ENCODE measurements at places on chromosomes 3 and 15.

GRCh38 chr15:98040146-98040545 lies 79.6 kb downstream of the ARRDC4 start:
- DNase-seq, result no peak

DNA sequence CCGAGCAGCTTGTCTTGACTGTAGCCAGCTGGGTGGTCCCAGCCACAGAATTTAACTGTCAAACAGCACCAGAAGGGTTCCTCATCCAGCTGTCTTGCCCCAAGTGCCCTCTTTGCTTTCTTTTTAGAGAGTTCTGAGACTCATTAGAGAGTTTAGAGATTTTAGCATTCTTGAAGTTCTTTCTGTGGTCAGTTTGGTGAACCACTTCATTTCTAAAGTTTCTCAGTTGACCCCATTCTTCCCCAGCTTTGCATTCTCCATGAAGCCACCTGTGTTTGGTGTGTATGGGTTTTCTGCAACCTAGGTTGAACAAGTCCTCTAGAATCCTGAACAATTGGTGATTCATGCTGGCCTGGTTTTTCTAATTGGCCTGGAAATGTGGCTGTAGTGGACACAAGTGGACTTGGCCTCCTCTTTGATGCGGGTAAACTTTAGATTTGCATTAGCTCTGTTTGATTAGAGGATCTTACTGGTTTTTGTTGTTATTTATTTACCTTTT lies 33.7 kb downstream of the FLNB start:
- no peak for DNase-seq

DNA sequence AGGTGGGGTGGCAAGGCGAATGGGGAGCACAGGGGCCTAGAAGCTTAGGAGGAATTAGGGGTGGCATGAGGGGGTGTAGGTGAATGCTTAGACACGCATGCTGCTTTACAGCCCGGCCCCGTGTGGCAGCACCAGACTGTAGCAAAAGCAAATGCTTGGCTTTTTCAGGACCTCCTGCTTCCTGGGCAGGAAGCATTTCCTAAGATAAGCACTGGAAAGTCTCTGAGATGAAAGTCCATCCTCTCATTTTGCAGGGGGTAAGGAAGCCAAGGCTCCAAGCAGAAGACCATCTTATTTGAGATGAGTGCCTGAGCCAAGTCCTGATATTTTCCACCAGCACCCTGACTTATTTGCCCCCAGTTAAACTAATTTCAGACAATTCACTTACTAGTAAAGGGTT lies 12.9 kb downstream of the SSUH2 start:
- DNase-seq, result no peak

- no peak for DNase-seq
Measured at GRCh38 chr15:66188464-66188863, 65.1 kb downstream of the MEGF11 start.

- no peak for DNase-seq
Measured at GRCh38 chr3:119624002-119624720, 26.5 kb downstream of the PLA1A start.

GRCh38 chr15:101362359-101362758 lies 67.3 kb upstream of the SNRPA1 start:
- DNase-seq, result no peak

DNA sequence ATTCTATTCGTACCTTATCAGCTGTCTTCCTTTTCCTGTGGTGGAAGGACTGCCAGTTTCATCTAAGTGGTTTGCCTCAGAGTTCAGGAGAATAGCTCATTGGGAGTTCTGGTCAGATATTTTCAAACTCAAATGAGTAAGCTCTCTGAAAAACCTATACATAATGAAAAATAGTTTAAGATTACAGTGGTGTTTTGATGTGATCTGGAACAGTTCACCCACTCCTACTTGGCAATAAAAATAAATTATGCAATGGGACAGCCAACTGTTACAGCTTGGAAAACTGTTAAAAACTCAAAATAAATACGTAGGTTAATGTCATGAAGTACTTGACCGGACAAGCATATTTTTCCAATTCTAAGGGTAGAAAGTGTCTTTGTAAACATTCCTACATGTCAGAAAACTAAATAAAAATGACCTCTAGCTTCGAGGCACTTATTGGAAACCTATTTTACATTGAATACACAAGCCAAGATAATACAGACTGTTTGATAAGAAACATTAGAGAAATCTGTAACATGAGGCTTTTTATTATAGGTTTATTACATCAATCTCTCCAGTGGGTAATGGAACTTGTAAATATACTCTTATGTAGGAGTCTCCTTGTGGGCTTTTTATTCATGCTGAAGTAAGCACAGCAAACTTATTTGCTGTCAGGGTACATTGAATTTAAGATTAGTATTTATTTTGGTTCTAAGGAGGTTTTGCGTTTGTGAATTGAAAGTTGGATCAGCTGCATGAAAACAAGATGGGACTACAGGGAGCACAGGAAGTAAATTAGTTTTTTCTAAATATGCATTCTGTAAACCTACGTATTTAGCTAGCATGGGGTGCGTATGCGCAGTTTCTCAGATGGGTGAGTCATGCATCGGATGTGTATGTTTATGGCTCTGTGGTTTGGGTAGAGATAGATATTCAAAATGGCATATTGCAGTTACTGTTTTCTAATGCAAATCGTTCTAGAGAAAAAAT lies 453.1 kb downstream of the IL5RA start:
- DNase-seq, result no peak

DNA sequence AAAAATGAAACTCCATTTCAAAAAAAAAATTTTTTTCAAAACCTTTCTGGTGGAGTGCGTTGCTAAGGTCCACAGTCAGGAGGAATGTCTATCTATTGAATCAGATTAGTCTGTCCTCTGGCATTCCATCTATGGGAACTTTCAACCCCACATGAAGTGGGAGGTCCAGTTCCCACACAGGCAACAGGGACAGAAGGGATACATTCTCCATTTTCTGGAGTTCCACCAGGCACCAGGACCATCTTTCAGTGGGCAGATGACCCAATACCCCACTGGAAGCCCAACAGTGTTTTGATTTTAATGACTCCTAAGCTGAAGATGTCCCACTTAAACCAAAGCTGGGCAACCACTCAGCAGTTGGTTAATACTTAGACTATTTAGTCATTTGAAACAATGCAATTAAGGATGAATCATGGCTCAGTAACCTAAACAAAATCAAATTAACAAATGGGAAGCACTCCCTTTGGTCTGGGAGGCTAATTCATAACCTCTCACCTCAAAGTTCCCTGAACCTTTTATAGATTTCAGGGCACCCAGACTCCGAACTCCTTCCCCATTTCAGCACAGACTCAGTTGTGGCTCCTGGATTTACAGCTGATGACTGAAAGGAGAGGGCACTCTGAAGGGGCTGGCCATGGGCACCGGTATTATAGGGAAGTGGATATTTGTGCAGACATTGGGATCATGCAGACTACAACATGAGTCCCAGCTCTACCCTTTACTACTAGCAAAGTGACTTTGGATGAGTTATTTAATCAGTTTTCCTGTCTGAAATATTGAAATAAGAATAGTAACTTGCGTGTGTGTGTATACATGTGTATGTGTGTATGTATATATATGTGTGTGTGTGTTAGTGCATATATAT lies 264.3 kb upstream of the LRTM1 start:
- DNase-seq, result no peak

Measured in globus pallidus (tissue), 1 donor.